ENCODE measurements at places on chromosomes 6 and 20.

DNA sequence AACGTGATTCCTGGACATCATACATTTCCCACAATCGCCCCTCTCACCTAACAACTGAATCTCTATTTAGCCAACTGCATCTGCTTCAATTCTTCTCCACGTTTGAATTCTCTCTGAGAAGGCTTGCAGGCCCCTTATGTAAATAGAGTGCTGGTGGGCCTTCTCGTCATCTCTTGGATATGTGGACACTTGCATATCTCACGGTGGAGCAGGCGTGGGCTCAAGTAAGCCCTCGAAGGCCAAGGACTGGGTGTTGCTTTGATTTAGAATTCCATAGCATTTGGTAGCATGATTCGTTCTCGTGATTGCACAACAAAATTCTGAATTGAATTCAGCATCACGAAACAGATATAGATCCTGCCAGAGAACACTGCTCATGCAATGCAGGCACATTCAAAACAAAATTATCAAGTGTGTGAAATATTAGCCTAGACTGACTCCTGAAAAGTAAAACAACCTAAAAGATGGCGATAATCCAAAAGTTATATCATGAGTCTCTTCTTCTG lies 613.6 kb downstream of the TFAP2A start:
- no peak for DNase-seq

DNA sequence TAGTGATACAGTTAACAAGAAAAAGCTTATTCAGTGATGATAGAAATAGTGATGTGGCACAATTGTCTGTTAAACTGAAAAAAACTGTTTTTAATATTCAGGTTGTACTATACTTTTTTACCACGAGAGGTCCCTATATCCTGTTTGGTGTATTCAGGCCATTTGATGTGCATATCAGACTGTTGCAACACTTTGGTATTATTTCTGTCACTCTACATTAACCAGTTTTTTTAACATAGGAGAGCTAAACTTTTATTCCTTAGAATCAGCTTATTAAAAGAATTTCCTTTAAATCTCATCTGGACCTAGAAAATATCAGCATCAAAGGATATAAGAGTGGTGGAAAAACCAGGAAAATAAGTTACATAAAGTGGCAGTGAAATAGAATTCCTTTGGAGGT lies 36.8 kb downstream of the TSPYL4 start:
- no peak for DNase-seq

GRCh38 chr6:56043076-56043475 lies 167.7 kb upstream of the BMP5 start:
- DNase-seq: no peak

- DNase-seq: no peak
Measured at GRCh38 chr6:45610832-45611231, 233.1 kb upstream of the SUPT3H start.

- no peak for DNase-seq
Measured at GRCh38 chr6:165580136-165580535, 82.9 kb downstream of the PDE10A start.

- no peak for DNase-seq
Measured at GRCh38 chr20:4181956-4182945, 166.9 kb upstream of the RNF24 start.

DNA sequence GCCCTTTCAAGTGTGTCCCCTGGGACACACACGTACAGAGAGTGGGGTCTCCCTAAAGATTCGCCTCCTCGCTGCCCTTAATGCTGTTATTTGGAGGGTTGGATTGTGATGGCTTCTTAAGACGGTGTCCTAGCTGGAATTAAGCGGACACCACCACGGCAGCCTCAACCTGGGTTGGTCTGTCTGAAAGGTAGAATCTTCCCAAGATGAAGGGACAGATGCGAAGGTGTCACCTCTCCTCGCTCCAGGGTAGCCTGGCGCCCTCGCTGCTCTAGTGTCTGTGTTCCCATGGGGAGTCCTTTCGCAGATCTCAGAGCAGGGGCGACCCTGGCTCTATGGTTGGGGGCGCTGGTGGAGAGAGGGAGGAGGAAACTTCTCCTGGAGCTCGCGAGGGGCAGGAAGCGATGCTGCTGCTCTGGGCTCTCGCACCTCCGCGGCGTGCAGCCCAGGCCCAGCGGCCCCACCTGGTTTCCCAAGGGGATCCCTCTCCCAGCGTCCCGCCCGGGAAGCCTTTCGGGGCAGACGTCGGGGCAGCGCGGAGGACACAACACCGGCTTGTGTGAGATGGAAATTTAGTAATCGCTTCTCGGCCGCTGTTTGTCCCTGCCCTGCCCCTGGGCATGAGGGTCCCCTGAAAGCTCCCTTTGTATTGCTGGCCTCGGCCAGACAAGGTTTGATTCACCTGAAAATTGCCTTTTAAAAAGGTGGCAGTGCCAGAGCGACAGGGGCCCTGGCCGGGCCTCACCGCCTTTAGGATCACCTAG lies 1.7 kb downstream of the RSPO3 start:
- peak; percentile 7 for DNase-seq

GRCh38 chr6:3776881-3777507 lies 25.5 kb upstream of the PXDC1 start:
- no peak for DNase-seq

- DNase-seq: no peak
Measured at GRCh38 chr6:137471986-137472385, 22.2 kb downstream of the OLIG3 start.

DNA sequence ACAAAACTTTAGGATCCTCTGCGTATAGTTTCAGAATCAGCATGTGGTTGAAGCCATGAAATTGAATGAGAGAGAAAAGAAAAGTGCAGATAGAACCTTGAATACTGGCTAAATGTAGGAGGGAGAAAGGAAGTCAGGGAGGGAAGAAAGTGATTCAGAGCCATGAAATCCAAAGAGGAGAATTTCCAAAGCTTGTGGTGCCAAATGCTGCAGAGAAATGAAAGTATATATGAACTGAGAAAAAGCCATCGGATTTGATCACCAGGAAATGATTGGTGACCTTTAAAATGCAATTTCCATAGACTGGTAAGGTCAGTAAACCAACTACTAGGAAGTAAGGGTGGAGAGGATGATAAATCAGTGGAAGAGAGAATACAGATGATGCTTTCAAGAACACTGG lies 142.3 kb downstream of the TFAP2A start:
- no peak for DNase-seq

DNA sequence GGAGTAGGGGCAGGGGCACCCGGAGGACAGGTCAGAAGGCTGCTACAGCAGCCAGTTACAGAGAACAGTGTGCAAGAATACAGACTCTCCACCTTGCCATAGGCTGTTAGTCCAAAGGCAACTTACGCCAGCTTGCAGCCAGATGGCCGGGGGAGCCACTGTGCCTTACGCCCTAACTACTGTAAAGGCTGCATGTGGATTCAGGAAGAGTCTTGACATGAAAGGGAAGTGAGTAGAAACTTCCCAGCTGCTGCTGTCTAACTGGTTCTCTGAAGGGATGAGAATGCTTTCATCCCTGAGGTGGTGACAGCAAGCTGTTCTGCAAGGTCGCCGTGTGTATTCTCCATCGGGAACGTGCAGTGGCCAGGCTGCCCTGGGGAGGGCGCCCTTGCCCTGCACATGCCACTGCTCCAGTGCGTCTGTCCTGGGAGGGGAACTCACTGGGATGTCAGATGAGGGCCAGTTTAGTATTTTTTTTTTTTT lies 46.1 kb downstream of the LYRM4 start:
- DNase-seq: peak; percentile 59

DNA sequence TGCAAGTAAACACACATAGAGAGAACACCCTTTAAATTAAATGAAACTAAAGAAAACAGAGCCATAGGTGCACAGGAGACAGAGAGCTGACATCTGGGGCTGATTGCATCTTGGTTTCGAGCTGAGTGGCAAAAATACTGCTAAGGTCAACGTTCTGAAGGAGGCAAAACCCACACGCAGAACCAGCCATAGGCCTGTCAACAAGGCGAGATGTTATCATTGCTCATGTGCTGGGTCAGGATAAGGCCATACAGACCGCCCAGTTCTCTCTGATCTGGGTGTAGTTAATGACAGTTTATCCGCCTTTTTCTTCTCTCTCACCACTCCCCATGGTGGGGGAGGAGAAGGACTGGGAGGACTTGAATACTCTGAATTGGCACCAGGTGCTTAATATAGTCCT lies 4.5 kb upstream of the FAM110A start:
- DNase-seq: no peak

- DNase-seq: peak; percentile 24
Measured at GRCh38 chr20:32354592-32355416, 3.3 kb upstream of the ASXL1 start.

DNA sequence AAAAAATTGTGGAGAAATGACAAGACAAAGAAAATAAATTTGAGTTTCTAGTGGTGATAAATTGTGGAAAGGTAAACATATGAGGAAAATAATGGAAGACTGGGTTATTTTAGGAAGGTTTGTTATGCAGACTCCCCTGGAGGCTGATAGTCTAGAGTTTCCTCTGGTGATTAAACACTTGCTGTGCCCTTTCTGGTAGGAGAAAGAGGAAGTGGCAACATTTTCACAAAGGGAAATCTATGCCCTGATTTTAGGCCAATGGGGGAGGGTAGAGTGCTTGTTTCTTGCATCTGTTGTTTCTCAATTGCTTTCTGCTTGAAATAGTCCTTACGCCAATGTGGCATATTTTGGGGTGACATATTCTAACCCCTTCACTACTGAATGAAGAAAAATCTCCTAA lies 129.1 kb upstream of the DOK5 start:
- no peak for DNase-seq

- peak; percentile 4 for DNase-seq
Measured at GRCh38 chr6:144659202-144660182, 374.4 kb downstream of the UTRN start.

DNA sequence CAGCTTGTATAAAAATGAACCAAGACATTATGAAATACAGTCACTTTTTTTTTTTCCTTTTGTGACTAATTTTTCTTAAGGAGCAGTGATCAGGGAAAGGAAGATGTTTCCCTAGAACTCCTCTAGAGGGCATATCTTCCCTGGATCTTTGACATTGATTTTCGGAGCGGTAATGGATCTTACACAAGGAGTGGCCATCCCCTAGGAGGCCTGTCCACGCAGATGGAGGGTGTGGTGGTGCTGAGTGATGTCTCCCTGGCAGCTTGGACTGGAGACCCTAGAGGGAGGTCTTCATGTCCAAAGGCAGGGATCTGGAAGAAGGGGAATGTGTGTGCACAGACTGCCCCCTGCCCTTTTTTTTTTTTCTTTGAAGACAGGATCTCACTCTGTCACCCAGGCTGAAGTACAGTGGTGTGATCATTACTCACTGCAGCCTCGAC lies 7.0 kb upstream of the KIFC1 start:
- DNase-seq: no peak

- DNase-seq: no peak
Measured at GRCh38 chr20:41935259-41935791, 317.1 kb upstream of the CHD6 start.

GRCh38 chr6:125906158-125906998 lies 50.2 kb upstream of the HINT3 start:
- DNase-seq: peak; percentile 70

- no peak for DNase-seq
Measured at GRCh38 chr6:53048431-53049195, 16.6 kb upstream of the FBXO9 start.

DNA sequence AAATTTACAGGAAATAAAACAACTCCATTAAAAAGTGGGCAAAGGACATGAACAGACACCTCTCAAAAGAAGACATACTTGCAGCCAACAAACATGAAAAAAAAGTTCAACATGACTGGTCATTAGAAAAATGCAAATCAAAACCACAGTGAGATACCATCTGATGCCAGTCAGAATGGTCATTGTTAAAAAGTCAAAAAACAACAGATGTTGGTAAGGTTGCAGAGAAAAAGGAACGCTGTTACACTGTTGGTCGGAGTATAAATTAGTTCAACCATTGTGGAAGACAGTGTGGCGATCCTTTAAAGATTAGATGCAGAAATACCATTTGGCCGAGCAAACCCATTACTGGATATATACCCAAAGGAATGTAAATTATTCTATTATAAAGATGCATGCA lies 858.0 kb upstream of the FLRT3 start:
- no peak for DNase-seq

GRCh38 chr6:21769405-21769861 lies 175.9 kb downstream of the SOX4 start:
- DNase-seq: no peak

- no peak for DNase-seq
Measured at GRCh38 chr20:53712212-53712977, 118.8 kb upstream of the ZNF217 start.

GRCh38 chr6:106870069-106870468 lies 104.5 kb downstream of the CD24 start:
- no peak for DNase-seq

GRCh38 chr6:147226163-147226724 lies 22.0 kb downstream of the STXBP5 start:
- no peak for DNase-seq

DNA sequence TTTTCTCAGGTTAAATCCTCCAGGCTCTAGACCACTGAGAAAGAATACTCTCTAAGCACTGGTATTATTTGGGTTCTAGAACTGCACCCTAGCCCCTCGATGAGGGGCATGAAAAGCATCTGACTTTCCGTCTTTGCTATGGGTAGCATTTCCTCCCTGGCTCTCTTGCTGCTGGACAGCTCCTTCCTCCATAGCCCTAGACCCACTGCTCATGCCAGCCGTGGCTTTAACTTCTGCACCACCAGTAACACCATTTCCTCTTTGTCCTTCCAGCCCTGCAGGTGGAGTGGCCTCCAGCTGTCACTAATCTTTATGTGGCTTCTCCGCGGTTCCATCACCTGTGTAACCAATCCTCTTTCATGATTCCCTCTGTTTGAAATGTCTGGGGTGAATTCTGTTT lies 194.9 kb downstream of the SCP2D1 start:
- DNase-seq: no peak

DNA sequence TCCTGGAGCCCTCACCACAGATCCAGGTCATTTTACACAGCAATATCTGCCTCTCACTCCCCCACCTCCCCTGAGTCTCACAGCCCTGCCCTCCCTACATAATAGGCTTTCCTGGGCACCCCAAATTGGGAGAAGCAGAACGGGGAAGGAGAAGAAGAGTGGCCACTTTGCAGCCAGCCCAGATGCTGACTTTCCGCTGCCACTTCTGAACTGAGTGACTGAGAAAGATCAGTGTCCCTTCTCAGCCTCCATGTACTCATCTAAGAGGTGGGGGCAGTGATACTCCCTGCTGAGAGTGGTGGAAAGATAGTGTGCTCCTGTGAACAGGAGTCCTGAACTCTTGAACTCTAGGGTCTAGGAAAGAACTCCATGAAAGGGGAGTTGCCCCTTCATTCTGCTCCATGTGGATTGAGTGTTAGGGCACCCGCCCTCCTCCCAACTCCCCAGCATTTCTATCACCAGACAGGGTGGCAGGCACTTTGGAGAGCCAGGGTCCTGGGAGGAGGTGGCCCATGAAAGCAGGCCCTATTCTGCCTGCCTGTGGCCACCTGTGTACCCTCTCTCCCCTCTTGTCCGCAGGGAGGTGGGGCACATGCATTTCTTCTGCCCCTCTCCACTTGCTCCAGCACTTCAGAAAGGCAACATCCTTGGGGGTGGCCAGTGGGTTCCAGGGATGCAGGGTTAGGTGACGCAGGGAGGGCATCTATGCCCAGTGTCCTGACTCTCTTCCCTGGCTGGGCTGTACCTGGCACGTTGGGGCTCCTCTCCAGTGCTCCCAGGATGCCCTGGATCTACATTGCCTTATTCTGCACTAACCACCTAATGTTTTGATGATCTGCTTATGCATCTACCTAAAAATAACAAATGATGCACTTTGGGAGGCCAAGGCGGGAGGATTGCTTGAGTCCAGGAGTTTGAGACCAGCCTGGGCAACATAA lies 38.3 kb upstream of the MRPS18A start:
- DNase-seq: no peak

Data from activated CD4-positive, alpha-beta T cell treated with anti-CD3 and anti-CD28 coated beads for 48 hours (primary cell).